ENCODE measurements at places on chromosomes 2 and 18.

GRCh38 chr2:102142829-102143449 lies 393 bp downstream of the IL1R1 start:
- DNase-seq = peak; percentile 52

DNA sequence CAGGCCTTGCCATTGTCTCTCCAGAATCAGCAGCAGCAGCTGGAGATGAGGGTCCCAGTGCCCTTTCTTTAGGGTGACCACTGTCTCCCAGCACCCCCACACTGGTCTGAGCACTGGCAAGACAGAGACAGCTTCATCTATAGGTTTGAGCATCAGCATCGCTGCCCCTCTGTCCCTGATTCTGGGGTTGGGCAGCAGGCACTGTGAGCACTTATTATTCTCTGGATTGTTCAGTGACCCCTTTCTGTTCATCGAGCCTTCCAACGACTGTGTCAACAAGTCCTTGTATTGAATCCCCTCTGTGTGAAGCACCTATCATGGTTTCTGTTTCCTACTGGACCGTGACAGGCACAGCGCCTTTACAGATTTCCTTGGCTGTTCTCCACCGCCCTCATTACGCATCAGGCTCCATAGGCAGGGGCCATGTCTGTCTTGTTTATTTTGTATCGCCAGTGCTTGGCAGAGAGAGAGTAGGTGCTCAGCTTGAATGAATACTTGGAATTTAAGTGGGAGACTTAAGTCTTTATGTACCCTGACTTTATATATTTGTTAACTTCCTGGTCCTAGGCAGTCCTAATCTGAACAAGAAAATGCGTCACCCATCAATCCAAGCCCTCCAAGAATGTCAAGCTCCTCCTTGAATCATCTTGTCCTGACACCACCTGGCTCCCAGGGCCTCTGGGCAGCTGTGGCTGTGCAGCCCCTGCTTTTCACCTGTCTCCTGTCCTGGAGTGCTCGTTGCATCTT lies 11.4 kb downstream of the MALL start:
- no peak for DNase-seq

DNA sequence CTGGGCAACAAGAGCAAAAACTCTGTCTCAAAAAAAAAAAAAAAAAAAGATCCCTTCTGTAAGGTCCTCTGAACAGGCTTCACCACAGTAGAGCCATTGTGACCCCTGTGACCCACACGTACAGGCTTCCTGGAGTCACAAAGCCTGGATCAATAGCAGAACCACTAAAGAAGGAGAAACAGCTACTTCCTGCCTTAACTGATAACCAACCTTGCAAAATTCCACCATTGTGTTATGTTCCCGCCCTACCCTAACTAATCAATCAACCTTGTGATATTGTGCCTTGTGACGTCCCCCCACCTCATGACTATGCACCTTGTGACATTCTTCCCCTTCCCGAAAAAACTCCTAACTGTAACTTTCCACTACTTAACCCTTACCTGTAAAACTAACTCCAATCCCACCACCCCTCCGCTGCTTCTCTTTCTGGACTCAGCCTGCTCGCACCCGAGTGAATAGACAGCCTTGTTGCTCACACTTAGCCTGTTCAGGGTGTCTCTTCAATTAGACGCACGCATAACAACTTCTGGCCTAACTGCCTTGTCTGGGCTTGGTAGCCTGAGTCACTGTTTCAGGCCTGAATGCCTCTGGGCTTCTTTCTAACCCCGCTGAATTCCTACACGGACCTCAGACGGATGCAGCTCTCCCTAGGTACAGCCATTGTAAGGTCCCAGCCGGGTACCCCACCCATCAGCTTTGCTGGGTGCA lies 13.9 kb downstream of the SCYGR8 start:
- DNase-seq = no peak

DNA sequence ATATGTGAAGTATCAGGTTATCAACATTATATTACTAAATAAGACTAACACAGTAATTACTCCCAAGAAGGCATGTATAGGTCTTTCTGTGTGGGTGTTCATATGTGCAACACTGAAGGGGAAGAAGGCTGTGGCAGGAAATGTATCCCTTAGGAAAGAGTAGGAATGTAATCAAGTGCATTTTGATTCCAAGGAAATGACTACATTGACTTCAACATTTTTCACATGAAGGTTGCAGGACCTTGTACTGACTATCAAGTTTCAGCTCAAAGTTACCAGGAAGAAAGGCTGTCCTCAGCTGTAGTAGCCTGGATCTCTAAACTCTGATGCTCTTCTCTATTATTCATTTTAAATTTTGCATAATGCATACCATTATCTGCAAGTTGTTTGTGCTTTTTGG lies 680.8 kb downstream of the NYAP2 start:
- DNase-seq = peak; percentile 87

DNA sequence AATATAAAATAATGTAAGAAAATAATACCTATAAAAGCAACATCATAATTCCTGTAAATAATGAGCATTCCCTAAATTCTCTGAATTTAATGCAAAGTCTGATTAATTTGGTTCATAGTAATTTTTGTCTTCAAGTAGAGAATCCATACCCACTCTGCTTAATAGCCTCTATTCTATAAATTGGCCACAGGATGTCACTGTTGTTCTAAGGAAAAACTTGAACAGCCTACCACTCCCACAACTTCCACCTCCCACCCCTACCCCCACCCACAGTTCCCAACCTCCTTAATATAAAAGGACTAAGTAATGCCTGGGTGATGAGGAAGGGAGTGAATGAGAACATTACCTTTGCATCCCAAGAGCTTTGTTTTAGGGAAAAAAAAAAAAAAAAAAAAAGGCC lies 27.2 kb upstream of the BBS5 start:
- DNase-seq = peak; percentile 40

DNA sequence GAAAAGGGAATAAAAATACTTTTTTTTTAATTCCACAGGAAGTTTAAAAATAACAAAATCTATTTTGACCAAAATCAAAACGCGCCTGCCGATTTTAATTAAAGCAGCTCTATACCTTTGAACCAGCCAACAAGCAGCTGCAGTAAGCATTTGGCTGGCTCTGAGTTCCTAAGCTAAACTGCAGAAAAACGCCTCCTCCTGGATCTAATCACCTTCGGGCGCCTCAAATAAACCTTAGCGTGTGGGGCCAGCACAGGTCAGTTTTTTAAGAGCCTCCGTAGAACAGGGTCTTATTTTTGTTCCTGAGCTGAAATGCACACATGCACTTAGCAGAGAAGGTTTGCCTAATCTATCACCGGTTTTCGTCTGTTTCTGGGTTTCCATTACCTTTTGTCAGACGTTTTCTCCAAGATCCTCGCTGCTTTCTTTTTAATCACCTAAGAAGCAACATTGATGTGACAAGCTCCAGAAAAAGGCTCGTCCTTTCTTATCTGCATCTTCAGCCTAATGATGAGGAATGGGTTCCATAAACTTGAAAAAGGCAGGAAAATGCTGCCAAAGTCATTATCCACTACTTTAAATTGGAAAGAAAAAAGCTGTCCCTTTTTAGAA lies 64.7 kb upstream of the HNRNPA3 start:
- no peak for DNase-seq

DNA sequence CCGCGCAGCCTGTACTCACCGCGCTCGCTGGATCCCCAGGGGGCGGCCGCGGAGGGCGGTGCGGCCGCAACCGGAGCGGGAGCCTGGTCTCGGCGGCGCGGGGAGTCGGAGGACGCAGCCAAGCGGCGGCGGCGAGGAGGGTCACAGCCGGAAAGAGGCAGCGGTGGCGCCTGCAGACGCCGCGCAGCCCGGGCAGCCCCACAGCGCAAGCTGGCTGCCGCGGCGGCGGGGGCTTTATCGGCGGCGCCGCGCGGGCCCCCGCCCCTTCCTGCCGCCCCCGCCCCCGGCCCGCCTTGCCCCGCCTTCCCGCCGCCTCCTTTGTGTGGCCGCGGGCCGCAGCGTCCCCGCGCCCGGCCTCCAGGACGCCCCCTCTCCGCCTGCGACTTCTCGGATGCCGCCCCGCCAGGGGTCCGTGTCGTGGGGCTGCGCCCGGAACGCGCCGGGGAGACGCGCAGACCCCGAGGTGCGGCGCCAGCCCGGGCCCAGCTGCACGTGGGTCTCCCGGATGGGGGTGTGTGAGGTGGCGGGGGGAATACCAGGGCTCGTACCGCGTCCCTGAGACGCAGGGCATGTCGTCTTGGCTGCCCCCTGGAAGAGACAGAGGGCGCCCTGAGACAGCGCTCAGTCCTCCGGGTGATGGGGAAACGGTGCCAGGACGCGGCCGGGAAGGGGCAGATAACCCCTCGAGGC lies at the start of gene SERPINE2:
SERPINE2 (minus strand) TSS at position 207 of the 690 bp plus-strand sequence. CDS start 37,386 bp downstream, outside the sequence.
- DNase-seq = peak; percentile 81

DNA sequence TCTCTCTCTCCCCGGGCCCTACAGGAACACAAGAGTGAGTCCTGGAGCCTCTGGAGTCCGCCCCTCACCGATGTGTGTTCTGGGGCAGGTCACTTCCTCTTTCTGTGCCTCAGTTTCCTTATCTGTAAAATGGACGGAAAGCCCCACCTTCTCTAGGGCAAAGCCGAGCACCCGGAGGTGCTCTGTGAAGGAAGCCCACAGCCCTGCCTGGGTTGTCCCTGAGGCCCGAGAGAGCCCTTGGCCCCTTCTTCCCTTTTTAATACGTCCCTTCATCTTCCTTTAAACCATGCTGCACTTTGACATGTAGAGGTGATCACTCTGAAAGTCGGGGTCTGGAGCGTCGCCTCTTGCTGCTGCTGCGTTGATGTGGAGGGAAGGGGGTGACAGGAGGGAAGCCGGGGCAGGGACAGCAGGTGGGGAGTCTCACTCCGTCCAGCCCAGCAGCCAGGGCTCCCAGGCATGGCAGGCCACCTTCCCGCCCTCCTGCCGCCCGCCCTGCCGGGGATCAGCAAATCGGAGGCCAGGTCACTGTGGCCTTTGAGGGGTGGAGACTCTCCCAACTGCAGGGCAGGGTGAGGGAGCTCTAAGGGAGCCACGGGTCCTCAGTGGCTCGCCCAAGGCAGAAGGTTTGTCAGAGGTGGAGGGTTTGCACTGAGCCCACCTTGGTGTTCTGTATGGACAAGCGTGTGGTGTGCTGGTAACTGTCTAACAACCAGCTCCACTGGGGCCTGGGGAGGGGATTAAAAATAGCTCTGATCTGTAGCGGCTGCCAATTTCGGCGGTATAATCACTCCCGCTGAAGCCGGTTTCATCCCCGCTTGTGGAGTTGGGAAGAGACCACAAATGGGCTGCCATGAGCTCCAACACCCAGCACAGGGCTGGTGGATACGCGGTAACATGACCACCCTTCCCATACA lies 135.9 kb upstream of the ID2 start:
- no peak for DNase-seq

- DNase-seq = no peak
These were observed 4.0 kb upstream of the RAB17 start for GRCh38 chr2:237594514-237594871.

DNA sequence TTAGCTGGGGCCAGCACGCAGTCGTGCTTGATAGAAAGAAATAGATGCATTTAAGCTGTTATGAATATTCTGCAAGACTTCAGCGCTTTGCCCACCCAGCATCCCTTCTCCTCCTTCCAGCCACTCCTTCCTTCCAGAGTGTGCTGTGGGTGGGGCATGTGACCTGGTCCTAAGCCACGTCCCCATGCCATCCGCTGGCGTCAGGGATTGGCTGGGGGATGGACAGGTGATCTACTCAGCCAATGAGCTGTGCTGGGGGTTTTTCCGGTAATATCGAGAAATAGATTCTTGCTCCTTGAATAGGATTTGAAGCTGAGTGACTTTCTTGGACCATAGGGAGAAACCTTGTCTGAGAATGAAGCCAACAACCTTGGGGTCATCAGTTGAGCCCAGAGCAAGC lies 4.8 kb upstream of the ZAP70 start:
- no peak for DNase-seq

- DNase-seq = peak; percentile 59
These were observed 152.0 kb downstream of the SRBD1 start for GRCh38 chr2:45458909-45459563.

DNA sequence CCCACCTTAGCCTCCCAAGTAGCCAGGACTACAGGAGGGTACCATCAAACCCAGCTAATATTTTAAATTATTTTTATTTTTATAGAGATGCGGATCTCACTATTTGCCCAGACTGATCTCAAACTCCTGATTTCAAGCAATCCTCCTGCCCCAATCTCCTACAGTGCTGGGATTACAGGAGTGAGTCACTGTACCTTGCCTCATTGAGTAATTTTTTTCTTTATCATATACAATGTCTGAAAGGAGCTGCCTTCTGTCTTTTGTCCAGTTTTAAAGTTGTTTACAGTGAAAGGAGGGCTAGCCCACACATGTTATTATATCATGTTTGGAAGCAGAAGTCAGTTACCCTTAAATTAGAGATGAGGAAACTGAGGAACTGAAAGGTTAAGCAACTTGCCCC lies 32.5 kb downstream of the PRKRA start:
- no peak for DNase-seq

GRCh38 chr2:158575051-158575635 lies 118.4 kb downstream of the PKP4 start:
- DNase-seq = peak; percentile 14
